ENCODE measurements at places on chromosomes 7 and 10. TPM values are rescaled to one million over a fixed set of nuclear protein-coding genes. Genes with fewer than 3 reads are reported as not detected.

DNA sequence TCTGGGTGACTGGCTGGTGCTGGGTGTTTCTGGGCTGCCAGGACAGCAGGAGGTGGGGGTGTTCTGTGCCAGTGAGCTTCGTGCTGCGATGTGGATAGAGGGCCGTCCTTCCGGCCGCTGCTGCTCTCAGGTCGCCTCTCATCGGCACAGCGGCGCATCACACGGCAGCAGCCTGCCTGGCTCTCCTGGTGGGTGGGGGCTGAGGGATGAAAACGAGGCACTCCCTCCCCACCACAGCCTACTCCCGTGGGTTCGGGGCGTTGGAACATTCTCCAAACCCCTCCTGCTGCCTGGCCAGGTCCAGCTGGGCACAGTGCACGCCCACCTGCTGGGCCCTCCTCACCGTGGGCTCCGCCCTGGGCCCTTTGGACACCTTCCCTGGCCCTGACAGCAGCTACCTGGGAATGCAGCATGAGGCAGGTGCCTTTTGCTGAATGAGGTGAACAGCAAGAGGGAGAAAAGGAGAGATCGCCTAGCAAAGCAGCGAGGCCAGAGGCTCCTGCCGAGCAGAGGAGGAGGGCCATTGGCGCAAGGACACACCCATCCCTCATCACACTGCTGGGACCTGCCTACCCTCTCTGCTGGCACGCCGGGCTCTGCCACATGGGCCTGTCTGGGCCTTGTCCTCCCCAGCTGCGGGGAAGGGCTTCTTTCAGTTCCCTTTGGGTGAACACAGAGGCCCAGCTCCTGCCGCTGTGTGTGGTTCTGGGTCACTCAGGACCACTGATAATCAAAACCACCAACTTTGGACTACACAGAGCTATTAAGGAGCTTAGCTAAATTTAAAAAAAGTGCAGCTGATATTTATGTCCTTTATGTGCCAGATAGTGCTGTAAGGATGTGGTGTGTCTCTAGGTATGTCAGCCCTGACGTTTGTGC, 33.4 kb downstream of the INPP5A start:
- peaks cover 28% of the 10 kb centered on the region for H3K4me1 ChIP-seq
- no peak overlapping the region for H3K27ac ChIP-seq
- no peak for DNase-seq
- no peaks in the 10 kb centered on the region for H3K36me3 ChIP-seq
- no peak overlapping the region for H3K4me3 ChIP-seq

DNA sequence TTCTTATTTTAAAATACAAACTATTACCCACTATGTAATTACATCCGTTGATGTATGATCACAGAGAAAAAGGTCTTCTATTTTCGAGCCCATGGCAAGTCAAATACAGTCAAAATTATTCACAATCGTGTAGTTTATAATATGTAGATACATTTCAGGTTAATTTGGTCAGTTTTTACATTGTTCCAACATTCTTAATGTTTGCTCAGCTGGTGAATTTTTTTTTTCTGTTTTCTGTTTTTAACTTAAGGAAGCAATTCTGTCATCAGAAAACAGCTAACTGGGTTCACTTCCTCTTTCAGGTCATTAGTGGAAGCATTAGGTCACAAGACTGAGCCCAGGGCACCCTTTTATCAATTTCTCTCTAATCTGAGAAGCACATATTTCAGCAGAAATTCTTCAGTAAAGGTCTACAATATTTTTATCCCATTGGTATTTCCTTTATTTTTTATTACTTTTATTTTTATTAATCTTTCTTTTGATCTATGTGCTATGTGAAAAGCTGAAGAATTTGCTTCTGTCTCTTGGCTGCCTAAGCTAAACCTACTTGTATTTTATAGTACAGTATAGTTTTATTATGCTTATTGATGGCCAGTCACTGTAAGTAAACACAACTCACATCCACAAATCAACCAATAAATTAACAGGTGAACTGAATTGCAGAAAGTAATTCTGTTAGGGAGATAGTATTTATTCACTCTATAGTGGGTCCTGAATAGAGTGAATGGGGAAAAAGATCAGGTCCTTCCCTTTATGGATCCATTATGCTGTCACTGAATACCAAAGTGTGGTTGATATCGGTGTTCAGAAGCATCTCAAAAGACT, 84.6 kb downstream of the ICA1 start:
- no peaks in the 10 kb centered on the region for H3K36me3 ChIP-seq
- H3K4me3 ChIP-seq = peak overlapping the region; percentile 34
- peaks cover 53% of the 10 kb centered on the region for H3K4me1 ChIP-seq
- H3K27me3 ChIP-seq = no peaks in the 10 kb centered on the region

Gene NEUROD6
- not detected for total RNA-seq

- no peak overlapping the region for H3K27ac ChIP-seq
- H3K27me3 ChIP-seq = no peaks in the 10 kb centered on the region
- peak; percentile 18 for DNase-seq
- peaks cover 12% of the 10 kb centered on the region for H3K4me1 ChIP-seq
- H3K36me3 ChIP-seq = no peaks in the 10 kb centered on the region
- no peak overlapping the region for H3K4me3 ChIP-seq
These were observed 203.7 kb downstream of the ARHGAP21 start for GRCh38 chr10:24519950-24520349.

Gene CALHM3
- not detected for total RNA-seq

GRCh38 chr7:30800785-30801252, 29.6 kb downstream of the MINDY4 start:
- peaks cover 5% of the 10 kb centered on the region for H3K4me1 ChIP-seq
- H3K4me3 ChIP-seq = no peak overlapping the region
- peak; percentile 27 for DNase-seq
- H3K27ac ChIP-seq = no peak overlapping the region

- H3K4me1 ChIP-seq = no peaks in the 10 kb centered on the region
- H3K27ac ChIP-seq = no peak overlapping the region
- no peak overlapping the region for H3K4me3 ChIP-seq
These were observed 143.6 kb downstream of the ACTR3B start for GRCh38 chr7:152902870-152903860.

DNA sequence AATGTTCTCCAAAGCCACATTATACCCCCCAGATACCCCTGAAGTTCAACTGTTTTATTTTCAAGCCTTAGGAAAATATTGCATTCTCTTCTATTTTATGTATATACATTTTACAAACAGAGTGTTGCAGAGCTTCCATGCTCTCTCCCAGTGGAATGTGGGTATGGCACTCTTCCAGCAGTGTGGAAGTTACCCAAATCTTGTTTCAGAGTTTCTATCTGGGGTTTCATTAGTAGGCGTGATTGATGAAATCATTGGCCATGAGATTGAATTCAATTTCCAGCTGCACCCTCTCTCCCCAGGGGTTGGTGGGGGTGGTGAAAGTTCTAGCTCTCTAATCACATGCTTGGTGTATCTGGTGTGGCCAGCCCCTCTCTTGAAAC, 350.4 kb downstream of the RPS24 start:
- no peaks in the 10 kb centered on the region for H3K27me3 ChIP-seq
- no peaks in the 10 kb centered on the region for H3K4me1 ChIP-seq
- no peak overlapping the region for H3K4me3 ChIP-seq
- DNase-seq = no peak
- H3K27ac ChIP-seq = no peak overlapping the region

DNA sequence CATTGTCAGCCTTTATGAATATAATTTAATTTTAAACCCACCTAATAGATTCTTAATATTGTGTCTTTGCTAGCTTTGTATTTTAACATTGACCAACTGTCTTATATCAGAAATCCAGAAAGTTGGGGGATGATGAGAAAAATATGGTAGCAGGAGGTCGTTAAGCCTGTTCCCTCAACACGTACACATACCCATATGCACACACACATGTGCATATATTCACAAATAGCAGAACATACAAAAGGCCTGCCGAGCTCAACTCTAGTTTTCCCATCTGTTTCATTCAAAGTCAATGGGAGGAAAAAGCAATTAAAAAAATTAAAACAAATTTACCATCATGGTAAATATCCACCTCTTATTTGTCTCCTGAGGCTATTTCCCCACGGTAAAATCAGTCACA, 25.9 kb upstream of the PTPRZ1 start:
- H3K4me1 ChIP-seq = no peaks in the 10 kb centered on the region
- H3K4me3 ChIP-seq = no peak overlapping the region
- no peaks in the 10 kb centered on the region for H3K36me3 ChIP-seq
- no peak overlapping the region for H3K27ac ChIP-seq
- no peak for DNase-seq
- no peaks in the 10 kb centered on the region for H3K27me3 ChIP-seq

DNA sequence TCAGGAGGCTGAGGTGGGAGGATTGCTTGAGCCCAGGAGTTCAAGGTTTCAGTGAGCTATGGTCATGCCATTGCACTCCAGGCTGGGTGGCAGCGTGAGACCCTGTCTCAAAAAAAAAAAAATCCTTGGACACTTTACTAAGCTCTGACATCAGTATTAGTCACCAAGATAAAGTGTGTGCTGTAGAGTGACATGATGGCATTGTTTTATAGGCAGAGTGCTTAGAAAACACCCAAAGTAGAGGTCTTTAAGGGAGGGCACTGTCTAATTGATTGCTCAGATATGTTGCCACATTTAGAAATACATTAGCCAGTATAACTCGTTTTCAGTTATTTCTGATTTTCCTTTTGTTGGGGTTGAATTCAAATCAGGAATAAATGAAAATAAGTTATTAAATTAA, 235.9 kb downstream of the REEP3 start:
- H3K27ac ChIP-seq = no peak overlapping the region
- H3K4me1 ChIP-seq = no peaks in the 10 kb centered on the region
- DNase-seq = no peak

DNA sequence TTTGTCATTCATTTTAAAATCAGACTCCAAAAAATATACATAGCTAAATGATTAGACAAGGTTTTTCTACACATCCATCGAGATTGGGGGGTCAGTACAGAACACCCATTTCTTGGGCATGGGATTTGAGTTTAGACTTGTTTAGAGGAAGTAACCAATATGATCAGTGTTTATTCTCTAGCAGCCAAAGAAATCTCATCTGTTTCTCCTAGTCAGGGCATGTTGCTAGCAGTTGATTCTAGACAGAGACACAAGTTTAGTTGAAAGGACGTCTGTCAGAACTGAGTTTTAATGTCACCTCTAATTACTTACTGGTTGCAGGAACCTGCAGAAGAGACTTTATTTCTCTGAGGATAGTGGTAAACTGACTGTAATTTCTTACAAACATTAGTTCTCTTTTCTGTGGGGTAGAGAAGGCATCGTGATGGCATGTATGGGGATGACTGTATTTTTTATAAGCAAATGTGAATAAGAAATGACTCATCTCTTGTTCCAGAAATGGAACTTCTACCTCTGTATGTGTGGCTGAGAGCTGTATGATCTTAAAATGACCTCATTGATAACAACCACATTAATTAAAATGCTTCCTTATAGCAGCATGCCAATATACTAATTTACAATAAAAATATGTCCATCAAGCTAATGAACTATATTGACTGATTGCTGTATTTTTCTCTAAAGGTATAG, 30.6 kb upstream of the RHOBTB1 start:
- H3K4me1 ChIP-seq = no peaks in the 10 kb centered on the region
- H3K36me3 ChIP-seq = no peaks in the 10 kb centered on the region
- H3K4me3 ChIP-seq = no peak overlapping the region
- H3K27ac ChIP-seq = no peak overlapping the region
- no peaks in the 10 kb centered on the region for H3K27me3 ChIP-seq

Gene WIPF3
- not detected for total RNA-seq

DNA sequence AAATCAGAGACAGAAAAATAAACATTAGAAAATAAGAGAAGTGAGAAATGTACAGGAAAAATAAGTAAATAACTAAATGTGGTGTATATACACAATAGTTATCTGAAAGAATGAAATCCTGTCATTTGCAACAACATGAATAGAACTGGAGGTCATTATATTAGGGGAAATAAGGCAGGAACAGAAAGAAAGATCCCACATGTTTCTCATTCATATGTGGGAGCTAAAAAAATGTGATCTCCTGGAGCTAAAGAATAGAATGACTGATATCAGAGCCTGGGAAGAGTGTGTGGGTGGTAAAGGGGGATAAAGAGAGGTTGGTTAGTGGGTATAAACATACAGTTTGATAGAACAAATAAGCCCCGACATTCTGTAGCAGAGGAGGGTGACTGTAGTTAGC, 27.3 kb downstream of the PLXDC2 start:
- H3K27ac ChIP-seq = no peak overlapping the region
- H3K4me1 ChIP-seq = no peaks in the 10 kb centered on the region

DNA sequence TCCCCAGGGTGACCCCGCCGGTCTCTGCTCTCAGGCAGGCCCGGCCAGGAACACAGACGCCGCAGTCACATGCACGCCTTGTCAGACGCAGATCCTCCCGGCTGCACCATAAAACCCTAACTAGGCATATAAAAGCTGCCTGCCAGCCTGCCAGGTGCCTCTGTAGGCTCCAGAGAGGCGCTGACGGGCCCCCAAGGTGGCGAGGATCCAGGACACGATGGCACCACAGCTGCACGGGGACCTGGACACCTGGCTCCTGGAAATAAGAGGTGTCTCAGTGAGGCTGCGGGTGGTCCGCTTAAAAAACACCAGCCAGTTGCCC, 21.9 kb upstream of the GDF10 start:
- no peaks in the 10 kb centered on the region for H3K27me3 ChIP-seq
- H3K4me3 ChIP-seq = no peak overlapping the region
- no peak for DNase-seq
- no peak overlapping the region for H3K27ac ChIP-seq
- peaks cover 26% of the 10 kb centered on the region for H3K4me1 ChIP-seq

- peaks cover 22% of the 10 kb centered on the region for H3K27me3 ChIP-seq
- H3K36me3 ChIP-seq = no peaks in the 10 kb centered on the region
- no peak for DNase-seq
These were observed 304.6 kb downstream of the PRPF18 start for GRCh38 chr10:13891128-13892000.

Gene SBDS
- 72.2 TPM for total RNA-seq

- H3K4me3 ChIP-seq = no peak overlapping the region
- H3K4me1 ChIP-seq = no peaks in the 10 kb centered on the region
- no peak for DNase-seq
- no peaks in the 10 kb centered on the region for H3K27me3 ChIP-seq
- no peak overlapping the region for H3K27ac ChIP-seq
- no peaks in the 10 kb centered on the region for H3K36me3 ChIP-seq
These were observed 9.0 kb upstream of the PIP4K2A start for GRCh38 chr10:22723343-22723779.

- no peak overlapping the region for H3K27ac ChIP-seq
- no peak for DNase-seq
- no peak overlapping the region for H3K4me3 ChIP-seq
- H3K36me3 ChIP-seq = no peaks in the 10 kb centered on the region
- H3K27me3 ChIP-seq = no peaks in the 10 kb centered on the region
These were observed 54.9 kb upstream of the PCBD1 start for GRCh38 chr10:70943249-70943648.

- no peaks in the 10 kb centered on the region for H3K36me3 ChIP-seq
- H3K27ac ChIP-seq = no peak overlapping the region
- no peaks in the 10 kb centered on the region for H3K27me3 ChIP-seq
- no peaks in the 10 kb centered on the region for H3K4me1 ChIP-seq
- DNase-seq = no peak
- H3K4me3 ChIP-seq = no peak overlapping the region
These were observed 4.9 kb downstream of the DYNC1I1 start for GRCh38 chr7:95777269-95777668.

Gene EGR2
- total RNA-seq = 2.0 TPM

Measured in CD4-positive, alpha-beta memory T cell (primary cell).